ENCODE measurements at places on chromosomes 2 and 18.

DNA sequence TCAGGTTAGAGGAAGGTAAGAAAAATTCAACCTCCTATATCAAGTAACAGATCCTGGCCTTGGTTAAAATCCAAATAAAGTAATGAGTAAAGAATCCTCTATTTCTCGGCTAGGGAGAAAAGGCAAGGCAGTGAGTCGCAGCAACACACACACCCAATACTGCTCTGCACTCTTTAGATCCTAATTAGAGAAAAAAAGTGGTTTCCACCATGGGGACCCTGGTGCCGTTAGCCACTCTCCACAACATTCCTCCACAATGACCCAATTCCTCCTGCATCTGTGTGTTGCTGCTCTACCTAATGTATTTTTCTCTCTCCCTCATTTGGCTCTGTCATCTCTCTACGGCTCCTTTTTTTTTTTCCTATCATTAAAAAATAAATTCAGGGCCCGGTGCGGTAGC lies 462.7 kb downstream of the METTL4 start:
- DNase-seq: no peak

DNA sequence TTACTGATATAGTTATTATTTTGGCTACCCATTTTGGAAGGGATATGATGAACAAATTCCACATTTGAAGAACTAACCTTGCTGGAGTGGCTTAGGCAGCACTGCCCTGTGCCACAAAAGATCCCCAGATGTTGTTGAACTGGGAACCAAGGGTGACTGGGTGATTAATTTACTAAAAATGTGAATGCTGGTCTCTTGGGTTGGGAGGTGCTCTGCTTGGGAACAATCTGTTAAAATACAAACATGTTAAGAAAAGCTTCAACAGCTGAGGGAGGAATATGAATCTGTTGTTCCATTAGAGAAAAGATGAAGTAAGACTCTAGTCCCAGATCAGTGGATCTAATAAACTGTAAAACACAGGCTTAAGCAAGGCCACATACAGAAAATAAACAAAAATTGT lies 1860.1 kb downstream of the SUCLG1 start:
- no peak for DNase-seq

- DNase-seq: no peak
Observed at GRCh38 chr2:189485146-189485545, 43.9 kb downstream of the WDR75 start.

DNA sequence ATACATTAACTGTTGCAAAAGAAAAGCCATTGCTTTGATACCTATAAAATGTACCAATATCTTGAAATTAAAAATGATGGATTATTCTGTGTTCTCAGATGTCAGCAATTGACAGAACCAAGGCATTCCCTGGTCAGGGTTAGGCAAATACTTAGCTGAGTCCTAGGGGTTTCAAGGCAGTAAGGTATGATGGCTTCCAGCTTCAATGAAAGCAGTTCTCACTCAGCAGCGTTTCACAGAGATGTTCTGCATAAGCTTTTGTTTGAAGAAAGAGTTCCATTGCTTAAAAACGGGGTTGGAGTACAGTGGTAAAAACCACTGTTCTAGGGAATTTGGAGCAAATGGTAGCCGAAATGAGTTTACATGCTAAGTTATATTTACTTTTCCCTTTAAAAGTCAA lies 17.0 kb upstream of the KANSL1L start:
- DNase-seq: no peak

DNA sequence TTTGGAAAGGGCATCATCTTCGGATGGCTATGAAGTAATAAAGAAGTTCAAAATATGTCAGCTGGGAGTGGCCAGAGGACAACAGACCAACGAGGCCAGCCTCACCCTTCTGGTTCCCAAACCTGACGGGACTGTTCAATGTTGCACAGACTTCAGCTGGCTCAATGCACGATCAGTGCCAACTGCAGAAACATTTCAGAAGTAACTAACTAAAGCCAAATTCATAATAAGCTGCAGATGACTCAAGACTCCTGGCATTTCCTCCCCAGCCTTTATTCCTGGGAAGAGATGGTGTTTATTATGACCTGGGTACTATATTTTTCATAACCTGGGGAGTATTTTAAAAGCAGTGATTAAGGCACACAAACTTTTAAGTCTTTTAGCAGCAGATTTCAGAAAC lies 3.8 kb upstream of the ATP6V1C2 start:
- no peak for DNase-seq

- no peak for DNase-seq
Observed at GRCh38 chr2:207135801-207136457, 29.8 kb downstream of the KLF7 start.

GRCh38 chr2:72173640-72174321 lies 26.1 kb upstream of the CYP26B1 start:
- no peak for DNase-seq

Data from CD4-positive, alpha-beta T cell treated with Interleukin-6 for 4 hours (primary cell).